ENCODE measurements at places on chromosomes 16 and 17. TPM values are rescaled to one million over a fixed set of nuclear protein-coding genes. Genes with fewer than 3 reads are reported as not detected.
A peak's percentile ranks its signal among the peaks of the same experiment; 100 is the strongest.

Gene OTOP3
- not detected for total RNA-seq

Gene PLEKHM1
- total RNA-seq, result 17.0 TPM

DNA sequence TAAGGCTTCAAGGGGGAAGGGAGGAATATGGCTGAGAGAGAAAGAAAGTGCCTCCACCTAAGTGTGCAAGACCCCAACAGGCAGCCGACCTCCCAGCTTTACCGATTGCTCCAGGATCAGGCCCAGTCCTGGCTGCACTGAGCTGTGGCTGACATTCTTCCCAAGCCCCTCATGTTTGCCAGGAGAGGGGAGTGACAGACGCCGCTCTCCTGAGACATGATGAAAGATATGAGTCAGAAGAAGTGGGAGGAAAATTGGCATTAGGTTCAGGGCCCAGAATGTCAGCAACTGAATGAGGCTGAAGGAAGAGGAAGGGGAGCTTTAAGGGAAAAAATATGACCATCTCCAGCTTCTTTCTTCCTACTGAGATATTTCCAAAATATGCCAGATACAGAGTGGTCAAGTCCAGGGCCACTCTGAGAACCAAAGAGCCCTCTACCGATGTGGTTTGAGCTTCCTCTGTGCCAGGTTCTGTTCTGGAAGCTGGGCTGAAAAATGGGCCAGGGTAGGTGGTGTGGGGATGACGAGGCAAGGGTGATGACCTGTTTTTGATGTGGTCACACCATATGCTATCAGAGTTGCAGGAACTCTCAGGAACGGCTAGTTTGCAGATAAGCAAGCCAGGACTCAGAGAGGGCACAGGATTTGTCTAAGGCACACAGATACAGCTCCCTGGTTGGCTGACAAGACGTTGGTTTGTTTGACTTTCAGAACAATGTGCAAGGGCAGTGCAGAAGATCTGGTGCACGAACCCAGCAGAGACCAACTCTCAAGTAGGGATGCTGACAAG, 176.7 kb downstream of the SOX9 start:
- DNase-seq, result no peak

DNA sequence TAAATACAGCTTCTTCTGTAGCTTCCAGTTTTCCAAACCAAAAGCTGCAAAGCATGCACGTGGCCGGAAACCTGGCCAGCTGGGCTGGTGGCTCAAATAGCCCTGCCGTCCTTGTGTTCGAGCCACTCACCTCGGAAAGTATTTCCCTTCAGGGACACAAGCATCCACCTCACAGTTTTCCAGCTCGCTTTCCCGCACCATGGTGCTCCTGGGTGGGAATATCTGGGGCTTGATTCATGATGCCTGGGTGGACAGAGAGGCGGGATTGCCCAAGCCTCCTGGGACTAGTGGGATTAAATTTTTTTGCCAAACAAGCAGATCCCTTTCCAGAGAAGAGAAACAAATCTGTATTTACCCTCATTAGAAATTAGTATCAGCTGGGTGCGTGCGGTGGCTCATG, 7.1 kb upstream of the MVD start:
- no peak for DNase-seq

GRCh38 chr16:31486045-31486444, 3.1 kb downstream of the SLC5A2 start:
- DNase-seq, result peak; percentile 53

Measured in SJCRH30 (cell line).